Stimulated activated CD8-positive, alpha-beta memory T cell treated with anti-CD3 and anti-CD28 coated beads, Interleukin-15, amount 100 ng/mL, for 4 hours (primary cell): ENCODE measurements at places on chromosomes 12 and 14.
A peak's percentile ranks its signal among the peaks of the same experiment; 100 is the strongest.

GRCh38 chr12:120818416-120818815 lies 85.7 kb downstream of the SPPL3 start:
- DNase-seq, result no peak

DNA sequence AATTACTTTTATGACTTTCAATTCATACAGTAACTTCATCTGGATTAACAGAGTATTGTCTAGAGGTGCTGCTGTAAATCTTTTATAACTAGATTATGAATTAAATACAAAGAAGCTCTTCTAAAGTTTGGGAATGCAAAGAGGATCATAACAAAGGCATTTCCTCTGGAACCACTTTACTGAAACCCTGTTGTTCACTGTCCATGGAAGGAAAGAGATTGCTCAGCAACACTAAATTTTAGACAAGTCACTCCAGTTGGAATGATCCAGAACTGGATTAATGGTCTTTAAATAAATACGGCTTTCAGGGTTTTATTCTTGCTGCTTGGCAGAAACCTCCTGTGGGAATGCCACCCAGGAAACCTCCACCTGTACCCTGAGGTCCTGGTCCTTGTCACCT lies 250.6 kb downstream of the KSR2 start:
- DNase-seq, result no peak

- no peak for DNase-seq
Measured at GRCh38 chr12:127416796-127417195, 850.2 kb upstream of the TMEM132C start.

GRCh38 chr12:70948976-70949336 lies 28.4 kb upstream of the PTPRR start:
- DNase-seq, result no peak

DNA sequence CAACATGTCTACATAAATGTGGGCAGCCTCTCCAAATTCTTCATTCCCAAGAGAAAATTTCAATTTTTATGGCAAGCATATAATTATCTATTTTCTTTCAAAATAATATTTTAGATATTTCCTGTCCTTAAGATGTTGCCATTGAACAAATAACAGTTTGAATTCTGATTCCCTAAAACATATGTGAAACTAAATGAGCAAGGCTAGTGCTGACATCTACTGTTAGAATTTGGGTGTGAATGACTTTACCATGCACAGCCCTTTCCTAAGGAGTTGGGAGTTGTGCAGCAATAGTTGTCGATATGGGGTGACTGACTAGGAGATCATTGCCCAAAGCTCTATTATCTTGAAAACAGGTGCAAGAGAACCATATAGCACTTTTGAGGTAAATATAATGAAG lies 108.2 kb upstream of the SLC38A4 start:
- no peak for DNase-seq

DNA sequence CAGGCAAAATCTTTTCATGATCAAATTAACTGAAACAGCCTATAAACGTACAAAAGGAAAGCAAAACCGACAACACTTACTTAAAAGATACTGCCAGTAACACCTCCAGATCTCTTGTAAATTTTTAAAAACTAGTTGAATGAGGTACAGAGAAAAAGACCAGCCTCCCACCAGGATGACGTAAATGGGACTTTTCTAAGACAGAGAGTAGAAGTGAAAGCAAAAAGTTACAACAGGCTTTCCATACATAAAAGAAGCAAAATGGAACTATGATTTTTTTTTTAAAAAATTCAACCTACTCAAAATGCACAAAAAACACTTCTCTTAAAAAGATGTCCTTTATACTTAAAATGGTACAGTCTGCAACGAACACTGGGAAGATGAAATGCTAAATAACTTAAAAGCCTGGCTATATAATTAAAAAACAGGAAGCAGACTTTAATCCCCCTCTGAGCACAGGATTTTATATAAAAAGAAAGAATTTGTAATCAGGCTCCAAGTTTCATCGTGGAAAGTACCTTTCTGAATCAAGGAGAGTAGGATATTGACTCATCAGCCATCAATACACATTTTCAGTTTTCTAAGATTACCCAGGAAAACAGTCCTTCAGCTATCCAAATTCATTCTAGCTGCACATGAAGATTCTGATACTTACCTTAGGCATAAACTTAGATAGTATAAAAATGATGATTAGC lies 14.2 kb upstream of the MYO1A start:
- peak; percentile 44 for DNase-seq

GRCh38 chr12:95709152-95709551 lies 81.4 kb downstream of the NTN4 start:
- DNase-seq, result no peak

DNA sequence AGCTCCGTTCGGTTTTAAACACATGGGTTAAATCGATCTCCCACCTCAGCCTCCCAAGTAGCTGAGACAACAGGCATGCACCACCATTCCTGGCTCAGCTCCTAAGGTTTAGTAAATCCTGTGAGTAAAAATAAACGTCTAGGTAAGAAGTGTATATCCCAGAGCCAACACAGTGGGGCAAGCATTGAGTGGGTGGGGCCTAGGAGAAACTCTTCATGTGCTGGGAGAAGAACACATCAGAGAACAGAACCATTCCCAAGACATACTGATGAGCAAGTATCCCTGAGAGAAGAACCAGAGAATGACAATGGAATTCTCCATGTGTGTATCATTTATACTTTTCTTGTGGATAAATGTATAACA lies 86.3 kb downstream of the SEC23A start:
- DNase-seq, result no peak

DNA sequence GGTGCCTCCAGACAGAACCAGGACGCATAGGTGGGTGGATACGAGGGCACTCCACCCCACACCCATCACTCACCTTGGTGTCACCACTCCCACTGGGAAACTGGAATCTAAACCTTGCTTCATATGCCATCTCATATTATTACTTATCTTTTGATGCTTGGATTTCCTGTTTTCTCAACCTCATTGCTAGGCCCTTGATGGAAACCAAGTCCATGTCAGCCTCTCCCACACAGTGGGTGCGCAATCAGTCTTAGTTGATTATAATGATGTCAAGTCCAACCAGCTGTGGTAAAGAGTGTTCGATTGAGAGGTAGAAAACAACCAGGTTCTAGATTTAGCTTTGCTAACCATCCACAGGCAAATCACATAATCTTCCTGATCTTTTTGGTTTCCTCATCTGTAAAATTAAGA lies 584 bp upstream of the DDHD1 start:
- DNase-seq, result no peak

DNA sequence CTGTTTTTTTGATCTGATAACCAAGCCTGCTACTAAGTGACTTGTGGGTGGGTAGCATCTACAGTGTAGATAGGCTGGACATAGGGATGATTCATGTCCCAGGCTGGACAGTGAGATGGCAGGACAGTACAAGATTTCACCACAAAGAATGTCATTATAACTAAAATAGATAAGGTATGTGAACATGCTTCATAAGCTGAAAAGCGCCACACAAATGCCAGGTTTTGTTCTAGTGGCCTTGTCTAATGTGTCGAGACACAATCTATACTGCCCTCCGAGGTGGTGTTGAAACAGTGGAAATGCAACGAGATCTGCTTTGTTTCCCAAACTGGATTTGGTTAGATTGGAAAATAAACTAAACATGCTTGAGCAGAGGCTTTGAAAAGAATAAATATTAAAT lies 4.4 kb downstream of the LGALS3 start:
- no peak for DNase-seq

- DNase-seq, result no peak
Measured at GRCh38 chr12:62976110-62976662, 41.2 kb upstream of the PPM1H start.

- no peak for DNase-seq
Measured at GRCh38 chr12:12788675-12789368, 3.4 kb downstream of the APOLD1 start.

DNA sequence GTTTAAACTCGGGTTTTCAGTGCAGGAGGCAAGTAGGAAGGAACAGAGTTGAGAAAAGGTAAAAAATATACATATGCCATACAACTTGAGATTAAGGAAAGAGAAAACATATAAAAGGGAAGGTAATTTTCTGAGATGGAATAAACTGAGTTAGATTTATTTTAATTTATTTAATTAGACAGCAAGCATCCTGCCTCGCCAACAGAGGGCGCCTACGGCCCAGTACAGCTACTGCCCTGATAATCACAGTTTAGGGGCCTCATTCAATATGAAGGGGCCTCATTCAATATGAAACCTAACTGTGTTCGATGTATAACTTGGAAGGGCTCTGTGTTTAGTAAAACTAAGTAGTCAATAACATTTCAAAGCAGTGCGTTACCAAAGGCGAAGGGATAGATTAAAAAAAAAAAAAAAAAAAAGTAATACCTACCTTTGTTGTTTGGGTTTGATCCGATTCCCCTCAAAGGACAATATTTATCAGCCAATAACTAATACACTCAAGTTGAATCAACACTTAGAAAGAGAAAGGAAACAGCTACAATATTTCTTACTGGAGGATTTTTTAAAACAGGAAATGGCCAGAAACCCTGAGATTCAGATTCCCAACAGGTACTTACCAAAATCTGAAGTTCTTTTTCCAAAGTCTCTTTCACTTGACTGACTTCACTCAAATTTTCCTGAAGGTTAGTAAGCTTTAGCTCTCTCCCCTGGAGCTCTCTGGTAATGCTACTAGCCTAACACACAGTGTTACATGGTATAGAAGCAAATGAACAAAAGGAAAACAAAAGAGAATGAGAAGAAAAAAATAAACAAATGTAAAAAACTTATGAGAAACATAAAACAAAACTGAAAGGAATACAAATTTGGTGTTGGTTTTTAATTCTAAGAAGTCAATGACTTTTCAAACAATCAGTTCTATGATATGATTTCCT lies 70.0 kb upstream of the VPS33A start:
- DNase-seq, result no peak

DNA sequence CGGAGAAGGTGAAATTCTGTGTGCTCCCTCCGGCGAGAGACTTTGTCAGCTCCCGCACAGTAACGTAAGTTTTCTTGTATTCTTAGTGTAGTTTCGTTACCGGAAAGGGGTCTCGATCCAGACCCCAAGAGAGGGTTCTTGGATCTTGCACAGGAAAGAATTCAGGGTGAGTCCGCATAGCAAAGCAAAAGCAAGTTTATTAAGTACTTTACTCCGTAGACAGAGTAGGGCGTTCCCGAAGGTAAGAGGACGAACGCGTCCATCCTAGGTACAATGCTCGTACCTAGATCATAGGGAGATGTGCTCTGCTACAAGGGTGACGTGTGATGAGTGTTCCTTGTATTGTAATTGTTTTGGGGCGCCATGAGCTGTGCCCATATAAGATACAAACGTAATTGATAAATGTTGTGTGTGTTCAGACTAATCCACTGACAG lies 293 bp downstream of the IFI27L1 start:
- DNase-seq, result no peak

- no peak for DNase-seq
Measured at GRCh38 chr14:105213361-105213760, 32.2 kb upstream of the NUDT14 start.

GRCh38 chr12:26803552-26803951 lies 29.4 kb downstream of the ITPR2 start:
- no peak for DNase-seq

DNA sequence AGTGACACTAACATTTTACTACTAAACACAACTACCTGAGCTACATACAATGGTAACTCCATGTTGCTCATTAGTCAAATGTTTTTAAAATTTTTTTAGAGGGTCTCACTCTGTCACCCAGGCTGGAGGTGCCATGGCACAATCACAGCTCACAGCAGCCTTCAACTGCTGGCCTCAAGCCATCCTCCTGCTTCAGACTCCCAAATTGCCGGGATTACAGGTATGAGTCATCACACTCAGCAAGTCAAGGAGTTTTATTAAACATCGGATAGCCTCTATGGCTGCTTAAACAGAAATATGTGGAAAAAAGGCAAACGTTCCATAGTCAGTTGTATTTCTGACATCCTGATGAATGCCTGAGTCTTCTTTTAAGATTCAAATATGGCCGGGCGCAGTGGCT lies 11.1 kb upstream of the NPFF start:
- no peak for DNase-seq

DNA sequence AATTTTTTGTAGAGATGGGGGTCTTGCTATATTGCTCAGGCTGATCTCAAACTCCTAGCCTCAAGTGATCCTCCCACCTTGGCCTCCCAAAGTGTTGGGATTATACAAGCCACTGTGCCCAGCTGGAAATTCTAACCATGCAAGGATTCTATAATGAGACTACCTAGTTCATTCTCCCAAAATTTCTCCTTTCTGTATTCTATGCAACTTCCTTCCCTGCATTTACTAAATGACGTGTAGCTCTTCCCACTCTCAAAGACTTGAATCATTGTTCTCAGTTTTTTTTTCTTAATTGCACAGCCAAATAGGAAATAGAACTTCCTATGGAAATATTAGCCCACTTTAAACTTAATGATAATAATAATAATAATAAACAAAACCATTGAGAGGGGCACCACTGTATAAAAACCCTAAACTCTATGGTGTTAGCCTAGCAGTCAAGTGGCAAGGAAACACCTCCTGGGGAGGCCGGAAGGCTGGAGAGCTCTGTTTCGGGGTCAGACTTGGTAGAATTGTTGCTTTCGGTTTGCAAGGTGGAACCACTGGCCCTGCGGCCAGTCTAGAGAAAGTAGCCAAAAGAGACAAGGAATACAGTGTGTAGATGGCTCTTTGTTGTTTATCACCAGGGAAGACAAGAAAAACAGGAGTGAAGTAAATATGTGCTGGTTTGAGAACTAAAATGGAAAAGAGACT lies 40.0 kb upstream of the TESC start:
- DNase-seq, result no peak

DNA sequence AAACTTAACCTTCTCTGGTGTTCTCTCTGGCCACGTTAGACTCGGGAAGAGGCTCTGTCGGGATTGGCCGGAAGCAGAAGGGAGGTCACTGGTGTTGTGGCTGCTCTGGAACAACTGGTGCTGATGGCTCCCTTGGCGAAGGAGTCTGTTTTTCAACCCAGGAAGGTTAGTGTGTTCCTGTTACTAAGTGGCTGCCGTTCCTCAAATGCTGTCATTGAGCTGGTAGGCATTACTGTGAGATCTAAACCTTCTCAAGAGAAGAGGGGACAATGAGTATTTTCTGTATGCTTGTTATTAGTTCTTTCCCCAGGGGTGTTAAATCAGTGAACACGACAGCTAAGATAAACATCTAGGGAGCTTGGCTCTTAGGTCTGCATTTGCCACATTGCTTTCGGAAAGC lies 18.3 kb downstream of the POP5 start:
- DNase-seq, result no peak

- DNase-seq, result no peak
Measured at GRCh38 chr14:30440961-30441360, 118.0 kb upstream of the G2E3 start.

DNA sequence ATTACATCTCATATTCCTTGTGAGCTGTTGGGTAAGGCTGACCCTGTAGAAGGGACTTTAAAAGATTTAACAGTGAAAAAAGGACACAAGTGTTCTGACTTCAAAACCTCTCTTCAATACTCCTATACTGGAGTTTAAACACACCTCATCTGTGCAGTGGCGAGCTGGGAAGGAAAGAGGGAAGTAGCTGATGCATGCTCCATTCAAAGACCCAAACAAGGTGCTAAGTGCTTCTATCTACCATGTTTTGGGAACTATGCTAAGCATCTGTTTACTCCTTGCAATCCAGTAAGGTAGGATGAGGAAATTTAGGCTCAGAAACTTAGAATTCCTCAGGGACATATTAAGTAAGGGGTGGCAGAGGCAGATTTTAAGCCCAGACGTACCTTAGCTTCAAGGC lies 16.4 kb upstream of the DNM1L start:
- DNase-seq, result no peak

- DNase-seq, result no peak
Measured at GRCh38 chr14:95759941-95760340, 46.0 kb upstream of the TCL1A start.

- DNase-seq, result no peak
Measured at GRCh38 chr12:132285991-132286681, 43.3 kb downstream of the GALNT9 start.

- DNase-seq, result no peak
Measured at GRCh38 chr14:99232714-99233214, 39.2 kb downstream of the BCL11B start.

- no peak for DNase-seq
Measured at GRCh38 chr12:5969156-5969973, 24.3 kb upstream of the ANO2 start.
